NCI-H187 (cell line): ENCODE measurements at places on chromosomes 11 and 22.

DNA sequence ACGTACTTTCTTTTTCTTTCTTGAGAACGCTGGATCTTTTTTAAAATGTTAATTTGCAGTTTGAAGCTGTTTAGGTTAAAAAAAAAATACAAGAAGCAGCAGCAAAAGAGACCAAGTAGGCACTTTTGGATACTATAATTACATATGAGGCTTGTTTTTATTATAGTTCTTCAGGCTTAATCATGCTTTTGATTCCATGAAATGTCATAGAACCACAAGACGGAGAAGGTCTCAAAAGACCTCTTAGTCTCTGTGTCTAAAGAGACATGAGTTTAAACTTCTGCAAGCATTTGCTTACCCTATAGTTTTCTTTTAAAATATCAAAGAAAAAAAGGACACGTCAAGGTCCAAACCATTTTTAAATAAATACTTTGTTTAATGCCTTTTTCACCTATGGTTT lies 18.8 kb upstream of the MMP20 start:
- no peak for DNase-seq

GRCh38 chr22:49659924-49660315 lies 167.8 kb downstream of the BRD1 start:
- no peak for DNase-seq

DNA sequence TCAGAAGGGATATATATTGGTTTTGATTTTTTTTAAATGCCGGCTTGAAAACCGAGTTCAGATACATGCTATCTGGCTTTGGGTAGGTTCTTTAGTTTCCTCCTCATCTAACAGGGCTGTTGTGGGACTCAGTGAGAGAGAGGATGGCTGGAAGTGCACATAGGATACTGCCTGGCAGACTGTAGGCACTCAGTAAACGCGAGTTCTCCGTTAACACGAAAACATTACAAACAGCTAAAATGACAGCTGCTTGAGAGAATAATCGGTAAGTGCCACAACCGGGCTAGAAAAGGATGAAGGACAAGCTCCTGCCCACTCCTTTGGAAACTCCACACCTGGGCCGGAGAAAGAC lies 369 bp downstream of the XRRA1 start:
- DNase-seq, result no peak

DNA sequence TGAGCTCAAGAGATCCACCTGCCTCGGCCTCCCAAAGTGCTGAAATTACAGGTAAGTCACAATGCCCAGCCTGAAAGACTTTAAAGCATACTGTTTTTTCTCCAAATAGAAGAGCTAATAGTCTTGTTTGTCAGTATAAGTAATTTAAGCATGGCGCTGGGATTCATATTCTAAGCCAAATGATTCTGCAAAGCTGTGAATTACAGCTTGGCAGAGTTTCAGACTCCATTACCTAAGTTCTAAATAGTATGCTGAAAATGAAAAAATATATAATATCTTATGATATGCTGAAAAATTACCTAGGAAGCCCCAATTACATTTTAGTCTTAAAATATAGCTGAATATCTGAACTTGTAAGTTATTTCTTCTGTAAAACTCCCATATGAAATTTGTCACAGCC lies 39.3 kb downstream of the MRE11 start:
- no peak for DNase-seq

DNA sequence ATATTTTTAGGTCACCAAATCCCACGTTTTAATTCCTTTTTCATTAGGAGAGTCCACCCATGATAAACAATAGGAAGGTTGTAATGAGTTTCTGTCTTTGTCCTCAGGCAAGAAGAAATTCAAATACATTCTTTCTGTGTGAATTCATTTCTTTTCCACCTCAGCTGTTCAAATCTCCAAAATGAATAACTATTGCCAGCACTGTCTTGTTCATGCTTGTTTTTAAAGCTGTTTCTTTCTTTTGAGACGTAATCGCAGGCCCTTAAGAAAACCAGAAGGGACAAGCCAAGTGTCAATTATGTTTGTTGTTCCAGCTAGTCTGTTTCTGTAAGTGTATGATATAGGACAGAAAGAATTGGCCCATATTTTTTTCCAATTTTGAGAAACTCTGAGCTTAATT lies 20.2 kb downstream of the MMP27 start:
- no peak for DNase-seq

GRCh38 chr11:66189031-66189745 lies 79.3 kb upstream of the RAB1B start:
- DNase-seq, result no peak

DNA sequence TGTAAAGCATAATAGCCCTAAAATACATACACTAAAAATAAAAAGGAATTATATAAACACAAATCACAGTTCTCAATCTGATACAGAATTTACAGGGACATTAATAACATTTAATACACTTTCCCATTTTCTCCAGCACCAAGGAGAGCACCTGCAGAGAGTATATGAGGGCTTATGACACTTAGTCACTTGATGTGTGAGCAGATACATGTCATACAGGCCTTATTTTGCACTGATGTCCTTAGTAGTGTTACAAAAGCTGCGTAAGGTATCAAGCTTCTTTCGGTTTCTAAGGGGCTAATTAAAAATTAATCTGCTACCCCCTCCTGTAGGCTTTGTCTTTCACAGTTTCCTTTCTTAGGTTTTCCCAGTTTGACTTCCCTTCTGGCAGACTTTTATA lies 61.3 kb downstream of the TRIM44 start:
- DNase-seq, result no peak

- DNase-seq, result no peak
These were observed 114.4 kb upstream of the BLID start for GRCh38 chr11:122230385-122230755.

GRCh38 chr11:7450836-7451235 lies 34.5 kb upstream of the OLFML1 start:
- DNase-seq, result no peak

DNA sequence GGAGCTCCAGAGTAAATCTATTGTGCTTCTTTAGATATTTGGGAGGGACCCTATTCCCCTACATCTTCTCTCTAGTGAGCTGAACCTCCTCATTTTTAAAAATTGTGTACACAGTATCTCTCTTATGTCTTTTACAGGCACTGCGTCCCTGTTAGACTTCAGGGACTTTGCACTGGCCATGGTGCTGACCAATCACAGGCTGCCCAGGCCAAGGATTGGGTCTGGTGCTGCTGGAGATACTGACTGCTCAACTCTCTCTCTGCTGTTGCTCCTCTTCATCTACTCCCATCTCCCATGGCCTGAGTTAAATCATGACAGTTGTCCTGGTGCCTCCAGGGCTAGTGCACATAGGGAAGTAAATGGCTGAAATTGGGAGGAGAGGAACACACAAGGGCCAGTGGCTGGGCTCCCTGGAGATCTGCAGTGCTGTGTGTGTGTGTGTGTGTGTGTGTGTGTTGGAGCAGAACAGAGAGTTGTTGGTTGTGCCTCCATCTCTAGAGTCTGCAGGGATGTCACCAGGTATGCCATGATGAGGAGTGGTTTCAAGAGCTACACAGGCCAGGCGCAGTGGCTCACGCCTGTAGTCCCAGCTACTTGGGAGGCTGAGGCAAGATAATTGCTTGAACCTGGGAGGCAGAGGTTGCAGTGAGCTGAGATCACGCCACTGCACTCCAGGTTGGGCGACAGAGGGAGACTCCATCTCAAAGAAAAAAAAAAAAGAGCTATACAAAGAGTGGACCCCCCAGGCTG lies 155.3 kb downstream of the ST3GAL4 start:
- DNase-seq, result no peak

DNA sequence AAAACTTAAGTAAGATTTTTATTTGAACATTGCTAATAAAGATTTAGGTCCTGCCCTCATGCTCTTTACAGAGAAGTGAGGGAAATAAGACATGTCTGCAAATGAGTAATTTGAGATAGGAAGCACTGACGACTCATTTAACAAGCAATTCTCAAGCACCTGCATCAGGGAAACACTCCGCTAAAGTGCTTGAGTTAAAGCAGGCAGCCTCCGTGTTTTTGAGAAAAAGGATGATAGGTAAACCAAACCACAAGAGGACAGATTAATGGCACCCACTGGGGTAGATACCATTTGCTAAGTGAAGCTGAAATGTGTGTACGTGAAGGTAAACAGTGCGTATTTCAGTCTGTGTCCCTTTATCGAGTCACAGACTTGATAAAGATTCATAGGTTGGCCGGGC lies 184.6 kb upstream of the CARD18 start:
- peak; percentile 75 for DNase-seq

DNA sequence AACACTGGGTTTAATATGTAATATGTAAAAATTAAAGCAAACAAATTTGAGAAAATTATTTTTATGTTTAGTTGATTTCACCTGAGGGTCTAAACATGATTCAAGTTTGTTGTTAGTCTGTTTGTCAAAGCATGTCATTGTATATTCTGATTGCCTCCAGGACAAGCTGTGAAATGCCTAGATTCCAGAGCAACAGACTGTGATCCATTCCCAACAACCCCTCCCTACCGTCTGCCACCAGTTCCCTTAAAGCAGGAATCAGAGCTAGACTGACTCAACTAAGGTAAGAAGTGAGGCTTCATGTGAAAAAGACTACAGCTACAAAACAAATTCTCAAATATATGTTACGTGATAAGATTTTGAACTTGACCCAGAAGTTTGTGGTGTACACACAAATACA lies 304.2 kb downstream of the RAB38 start:
- no peak for DNase-seq

- no peak for DNase-seq
These were observed 1.9 kb downstream of the TEAD1 start for GRCh38 chr11:12675951-12676711.

GRCh38 chr11:110032259-110032658 lies 60.9 kb upstream of the ZC3H12C start:
- DNase-seq, result no peak

- no peak for DNase-seq
These were observed 36.9 kb downstream of the UBASH3B start for GRCh38 chr11:122692444-122692843.

DNA sequence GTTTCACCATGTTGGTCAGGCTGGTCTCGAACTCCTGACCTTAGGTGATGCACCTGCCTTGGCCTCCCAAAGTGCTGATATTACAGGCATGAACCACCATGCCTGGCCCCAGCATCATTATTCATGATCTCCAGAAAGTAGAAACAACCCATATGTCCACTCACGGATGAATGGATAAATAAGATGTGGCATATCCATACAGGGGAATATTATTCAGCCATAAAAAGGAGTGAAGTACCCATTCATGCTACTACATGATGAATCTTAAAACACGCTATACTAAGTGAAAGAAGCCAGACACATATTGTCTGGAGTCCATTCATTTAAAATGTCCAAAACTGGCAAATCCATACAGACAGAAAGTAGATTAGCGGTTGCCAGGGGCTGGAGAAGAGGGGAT lies 79.9 kb upstream of the TCF20 start:
- DNase-seq, result no peak

GRCh38 chr11:111135778-111136570 lies 109.6 kb upstream of the POU2AF2 start:
- no peak for DNase-seq

GRCh38 chr22:35377735-35378134 lies 3.2 kb upstream of the HMOX1 start:
- no peak for DNase-seq

DNA sequence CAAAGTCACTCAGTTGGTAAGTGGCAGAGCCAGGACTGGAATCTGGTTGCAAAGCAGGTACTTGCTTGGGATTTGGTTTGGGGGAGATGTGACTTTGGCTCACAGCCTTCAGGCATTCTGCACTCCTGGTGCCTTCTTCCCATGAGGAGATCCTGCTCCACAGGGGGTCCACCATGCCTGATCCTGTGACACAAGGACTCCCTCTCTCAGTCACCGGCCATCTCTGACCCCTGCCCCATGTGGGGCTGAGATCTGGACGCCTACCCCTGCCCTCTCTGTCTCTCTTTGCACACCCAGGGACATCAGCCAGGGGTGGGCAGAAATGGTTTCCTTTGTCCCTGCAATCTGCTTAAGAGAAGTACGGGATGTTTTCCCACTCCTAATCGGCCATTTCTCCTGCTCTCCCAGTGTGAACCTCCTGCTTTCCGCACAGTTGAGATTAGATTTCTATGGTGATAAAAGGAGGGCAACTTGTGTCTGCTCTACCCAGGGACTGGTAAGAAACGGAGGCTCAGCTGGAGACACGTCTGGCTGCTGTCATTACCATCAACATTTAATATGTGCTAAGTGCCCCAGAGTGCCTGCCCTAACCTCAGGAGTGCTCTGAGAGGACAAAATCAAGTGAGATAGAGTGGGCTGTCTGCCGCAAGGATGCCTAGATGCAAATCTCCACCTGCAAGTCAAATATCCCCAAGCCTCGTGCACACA lies 11.1 kb upstream of the FXYD6 start:
- DNase-seq, result peak; percentile 91

DNA sequence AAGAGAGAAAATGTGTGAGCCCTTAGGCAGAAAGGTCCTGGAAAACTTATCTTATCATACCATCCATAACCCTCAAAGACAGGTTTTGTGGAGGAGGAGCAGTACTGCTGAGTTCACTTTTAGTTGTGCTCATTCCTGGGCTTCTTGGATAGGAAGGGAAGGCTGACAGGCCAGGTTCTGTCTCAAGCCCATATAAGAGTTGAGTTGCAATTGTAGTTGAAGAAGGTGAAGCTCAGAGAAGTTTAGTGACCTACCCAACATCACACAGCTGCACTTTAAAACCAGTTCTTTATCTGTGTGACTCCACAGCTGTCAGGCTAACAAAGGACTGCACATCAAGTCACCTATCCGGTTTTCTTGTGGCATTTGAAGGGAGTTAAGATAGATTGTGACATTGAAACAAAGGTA lies 13.0 kb downstream of the TEAD1 start:
- no peak for DNase-seq

GRCh38 chr22:49783926-49784629 lies 43.6 kb downstream of the BRD1 start:
- no peak for DNase-seq

GRCh38 chr11:108115500-108116140 lies 5.7 kb upstream of the ACAT1 start:
- DNase-seq, result peak; percentile 52

- no peak for DNase-seq
These were observed 25.3 kb upstream of the PARVB start for GRCh38 chr22:43998679-43999264.

DNA sequence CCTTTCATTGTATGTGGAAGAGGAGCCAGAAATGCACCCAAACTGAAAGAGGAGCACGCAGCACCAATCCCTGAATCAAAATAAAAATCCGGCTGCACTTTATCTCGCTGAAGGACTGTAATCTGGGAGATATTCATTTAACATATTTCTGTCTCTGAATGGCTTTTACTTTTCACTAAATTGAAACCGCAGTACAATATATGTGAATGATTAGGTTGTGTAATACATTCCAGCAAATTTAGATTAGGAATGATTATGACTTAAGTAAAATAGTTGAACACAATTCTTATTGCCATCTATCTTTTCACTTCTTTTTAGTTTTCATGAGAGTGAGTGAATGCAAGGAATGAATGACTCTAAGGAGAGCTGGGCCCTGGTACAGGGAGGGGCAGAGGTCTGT lies 232.1 kb downstream of the ST3GAL4 start:
- DNase-seq, result no peak

- DNase-seq, result no peak
These were observed 6.5 kb downstream of the MGAT3 start for GRCh38 chr22:39463277-39463676.

GRCh38 chr22:39094717-39095389 lies 2.2 kb upstream of the APOBEC3H start:
- DNase-seq, result no peak

GRCh38 chr11:70682760-70683159 lies 284.4 kb downstream of the CTTN start:
- DNase-seq, result no peak

GRCh38 chr22:30332551-30332950 lies 5.8 kb upstream of the TBC1D10A start:
- DNase-seq, result no peak
